ENCODE measurements at places on chromosomes 2 and 18.

GRCh38 chr18:67639872-67640271, 123.4 kb upstream of the DSEL start:
- no peak for DNase-seq

GRCh38 chr2:152646775-152647174, 70.5 kb downstream of the PRPF40A start:
- no peak for DNase-seq

DNA sequence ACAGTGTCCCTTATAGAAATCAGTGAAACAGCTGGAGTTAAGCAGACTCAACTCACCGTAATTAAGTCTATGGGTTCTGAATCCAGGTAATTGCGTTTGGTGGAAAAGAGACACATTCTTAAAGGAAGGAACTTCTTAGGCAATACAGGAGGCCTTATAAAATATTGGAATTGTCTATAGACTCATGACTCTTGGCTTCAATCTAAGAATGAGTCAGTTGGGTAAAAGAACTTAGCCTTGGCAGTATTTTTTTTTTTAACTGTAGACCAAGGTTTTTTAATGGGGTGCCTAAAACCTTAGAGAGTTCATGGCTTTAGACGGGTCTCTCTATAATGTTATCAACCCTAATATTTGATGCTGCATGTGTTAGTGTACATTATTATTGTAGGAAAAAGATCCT, 47.6 kb downstream of the CCDC85A start:
- DNase-seq, result no peak

- no peak for DNase-seq
Observed at GRCh38 chr2:226118471-226119429, 680.9 kb downstream of the IRS1 start.

DNA sequence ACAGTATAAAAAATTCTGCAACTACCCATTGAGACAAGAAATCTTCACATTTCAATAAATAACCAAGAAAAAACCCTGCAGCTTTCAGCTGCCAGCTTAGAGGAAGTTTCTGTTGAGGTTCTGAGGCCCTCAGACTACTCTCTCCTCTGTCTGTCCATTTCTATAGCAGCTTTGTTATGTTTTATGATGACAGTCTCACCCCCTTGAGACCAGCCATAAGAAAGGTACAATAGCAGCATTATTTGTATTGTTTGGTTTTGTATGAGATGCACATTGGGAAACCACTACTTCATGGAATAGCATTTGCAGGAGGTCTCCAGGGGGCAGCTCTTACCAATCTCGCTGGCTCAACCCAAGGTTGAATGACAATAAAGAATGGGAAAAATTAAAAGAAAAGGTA, 334.6 kb upstream of the VRK2 start:
- no peak for DNase-seq

- no peak for DNase-seq
Observed at GRCh38 chr2:162267496-162267895, 24.3 kb upstream of the FAP start.

GRCh38 chr18:56035546-56035945, 447.6 kb upstream of the TCF4 start:
- DNase-seq, result no peak

DNA sequence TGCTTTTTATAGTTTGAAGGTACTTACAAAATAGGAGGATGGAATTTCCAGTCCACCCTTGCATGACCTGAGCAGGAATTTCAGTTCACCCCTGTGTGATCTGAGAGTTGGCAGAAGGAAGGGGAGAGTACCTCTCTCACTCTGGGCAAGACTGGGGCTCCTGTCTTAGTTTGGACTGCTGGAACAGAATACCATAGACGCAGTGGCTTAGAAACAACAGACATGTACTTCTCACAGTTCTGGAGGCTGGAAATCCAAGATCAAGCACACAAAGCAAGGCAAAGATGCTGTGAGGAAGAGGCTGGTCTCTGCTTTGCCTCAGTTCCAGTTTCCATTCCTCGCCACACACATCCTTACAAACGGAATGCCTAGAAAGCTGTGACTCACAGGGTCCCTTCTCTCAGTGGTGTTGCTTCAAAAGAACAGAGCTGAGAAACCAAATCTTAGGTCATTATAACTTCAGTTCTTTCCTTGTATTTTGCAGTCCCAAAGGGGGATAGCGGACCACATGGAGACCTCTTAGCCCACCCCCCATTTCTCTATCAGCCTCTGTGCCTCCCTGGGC, 108.8 kb upstream of the HAAO start:
- no peak for DNase-seq

DNA sequence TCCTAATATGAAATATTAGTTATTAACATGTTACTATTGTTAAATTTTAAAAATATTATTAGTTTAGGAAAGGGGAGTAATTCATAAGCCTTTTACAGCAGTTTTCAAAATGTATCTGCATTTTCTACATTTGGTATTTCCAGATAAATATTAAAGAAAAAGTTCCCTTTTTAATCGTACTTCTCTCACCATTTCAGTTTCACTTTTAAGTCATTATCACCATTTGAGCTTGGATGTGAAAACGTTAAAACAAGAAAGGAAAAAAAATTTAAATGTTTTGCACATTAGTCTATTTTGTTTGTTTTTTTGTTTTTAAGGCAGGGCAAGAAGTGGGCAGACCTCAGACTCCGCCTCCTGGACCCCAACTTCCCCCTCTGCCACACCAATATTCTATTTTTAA, 3.3 kb upstream of the SRSF7 start:
- no peak for DNase-seq

DNA sequence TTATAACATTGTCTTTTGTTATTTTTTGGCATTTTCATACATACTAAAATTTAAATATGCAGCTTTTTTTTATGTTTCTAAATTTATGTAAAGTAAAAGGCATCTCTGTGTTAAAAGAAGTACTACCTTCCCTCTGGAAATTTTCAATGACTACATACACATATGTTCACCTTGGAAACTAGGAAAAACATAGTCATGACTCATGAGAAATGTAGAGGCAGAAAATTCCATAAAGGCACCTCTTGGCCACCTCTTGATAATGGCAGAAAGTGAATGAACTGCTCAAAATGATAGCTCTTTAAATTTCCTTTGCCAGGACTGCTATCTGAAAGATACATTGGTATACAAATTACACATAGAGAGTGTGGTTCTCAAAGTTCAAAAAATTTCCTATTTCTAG, 889.1 kb upstream of the ZEB2 start:
- no peak for DNase-seq

DNA sequence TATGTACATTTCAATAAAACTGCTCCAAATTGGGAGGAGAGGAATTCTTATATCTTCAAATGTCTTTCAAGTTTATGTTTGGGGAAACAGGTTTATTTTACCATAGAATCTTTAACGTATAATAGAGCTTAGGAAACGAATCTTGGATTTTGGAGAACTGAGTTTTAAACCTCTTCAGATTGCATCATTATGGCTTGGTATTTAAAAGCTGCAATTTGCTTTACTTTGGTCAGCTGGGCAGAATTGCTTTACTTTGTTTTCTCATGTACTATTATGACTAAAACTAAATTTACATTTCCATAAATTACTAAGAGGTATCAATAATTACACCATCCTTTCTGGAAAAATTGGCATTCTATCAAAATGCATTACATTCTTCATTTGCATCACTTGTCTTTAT, 54.6 kb downstream of the BAZ2B start:
- DNase-seq, result no peak

DNA sequence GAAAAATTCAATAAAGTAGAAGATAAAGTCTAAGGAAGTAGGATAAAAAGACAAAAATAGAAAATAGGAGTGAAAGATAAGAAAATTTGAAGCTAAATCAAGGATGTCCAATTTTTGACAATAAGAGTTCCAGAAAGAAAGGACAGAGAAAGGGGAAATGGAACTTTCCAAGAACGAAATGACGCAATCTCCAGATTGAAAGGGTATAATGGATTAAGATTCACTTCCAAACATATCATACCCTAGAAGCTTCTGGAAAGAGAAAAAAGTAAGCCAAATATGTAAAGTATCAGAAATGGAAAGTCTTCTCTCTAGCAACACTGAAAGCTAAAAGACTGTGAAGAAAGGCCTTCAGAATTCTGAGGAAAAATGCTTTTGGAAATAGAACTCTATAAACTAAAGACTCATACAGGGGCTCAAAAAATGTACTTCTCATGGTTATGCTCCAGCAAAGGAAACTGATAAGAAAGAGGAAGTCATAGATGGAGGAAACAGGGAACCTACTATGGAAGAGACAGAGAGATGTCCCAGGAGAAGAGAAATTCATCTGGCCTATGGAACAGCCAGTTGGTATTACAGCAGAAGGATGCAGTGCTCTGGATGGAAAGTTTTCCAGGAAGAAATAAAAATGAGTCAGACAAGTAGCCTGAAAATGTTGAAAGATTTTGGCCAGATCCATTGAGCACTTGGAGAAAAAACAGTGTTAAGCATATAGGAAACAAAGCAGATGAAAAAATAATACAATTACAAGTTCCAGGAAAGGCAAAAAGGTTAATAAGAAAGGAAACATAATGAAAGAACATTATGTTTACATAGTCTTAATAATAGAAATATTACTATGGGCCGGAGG, 20.1 kb downstream of the CASP8 start:
- no peak for DNase-seq

DNA sequence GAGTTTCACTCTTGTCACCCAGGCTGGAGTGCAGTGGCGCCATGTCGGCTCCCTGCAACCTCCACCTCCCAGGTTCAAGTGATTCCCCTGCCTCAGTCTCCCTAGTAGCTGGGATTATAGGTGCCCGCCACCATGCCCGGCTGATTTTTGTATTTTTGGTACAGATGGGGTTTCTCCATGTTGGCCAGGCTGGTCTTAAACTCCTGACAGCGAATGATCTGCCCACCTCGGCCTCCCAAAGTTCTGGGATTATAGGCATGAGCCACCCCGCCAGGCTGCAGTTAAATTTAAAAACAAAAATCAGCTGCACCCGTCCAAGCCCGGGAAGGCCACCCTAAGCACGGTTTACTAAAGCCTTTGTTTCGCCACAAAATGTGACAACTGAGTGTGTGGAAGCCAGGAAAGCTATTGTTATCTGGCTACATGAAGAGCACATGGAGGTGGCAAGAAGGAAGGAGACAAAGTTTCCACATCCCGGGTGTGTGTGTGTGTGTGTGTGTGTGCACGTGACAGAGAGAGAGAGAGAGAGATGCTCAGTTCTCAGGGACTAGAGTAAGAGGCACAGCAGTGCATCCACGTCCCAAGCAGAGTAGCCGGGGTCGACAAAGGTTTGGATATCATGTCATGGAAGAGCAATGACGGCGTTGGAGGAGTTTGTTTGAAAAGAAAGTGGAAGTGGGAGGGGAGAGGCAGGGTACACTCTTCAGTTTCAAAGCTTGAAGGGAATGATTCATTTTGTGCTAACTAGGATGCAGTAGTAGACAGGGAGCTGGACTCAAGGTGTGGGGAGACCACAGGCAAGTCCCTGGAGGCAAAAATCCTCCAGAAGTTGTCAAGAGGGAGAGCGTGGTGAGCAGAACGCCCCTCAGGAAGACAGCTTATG, 20.1 kb downstream of the INPP5D start:
- DNase-seq, result peak; percentile 54

Data from activated CD4-positive, alpha-beta T cell treated with anti-CD3 and anti-CD28 coated beads, Interleukin-2, Interleukin-6, amounts not matched to agents 100 ng/mL and 50 ng/mL, durations not matched to agents 16 hours and 8 hours (primary cell).